ENCODE measurements at places on chromosomes 16 and 17.

DNA sequence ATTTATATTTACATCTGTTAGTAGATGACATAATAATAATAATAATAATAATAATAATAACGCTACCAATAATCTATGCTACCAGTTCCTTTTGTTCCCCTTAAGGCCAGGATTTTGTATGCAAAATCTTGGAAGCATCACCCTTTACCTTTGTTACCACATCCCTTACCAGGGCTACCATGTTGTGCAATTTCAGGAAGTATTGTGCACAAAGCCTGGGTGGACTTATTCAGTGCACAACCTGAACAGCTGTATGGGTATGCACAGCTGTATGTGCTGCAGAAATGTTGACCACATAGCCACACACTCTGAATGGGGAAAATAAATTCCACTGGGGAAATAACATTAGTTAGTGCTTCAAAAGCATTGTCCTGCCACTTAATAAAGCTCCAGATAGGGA, 19.9 kb upstream of the CALB2 start:
- DNase-seq, result no peak

- DNase-seq, result no peak
These were observed 19.0 kb downstream of the IRF8 start for GRCh38 chr16:85917959-85918358.

GRCh38 chr17:3792481-3792880, 8.5 kb downstream of the ITGAE start:
- no peak for DNase-seq

GRCh38 chr17:62935523-62935922, 30.5 kb upstream of the TANC2 start:
- DNase-seq, result no peak

DNA sequence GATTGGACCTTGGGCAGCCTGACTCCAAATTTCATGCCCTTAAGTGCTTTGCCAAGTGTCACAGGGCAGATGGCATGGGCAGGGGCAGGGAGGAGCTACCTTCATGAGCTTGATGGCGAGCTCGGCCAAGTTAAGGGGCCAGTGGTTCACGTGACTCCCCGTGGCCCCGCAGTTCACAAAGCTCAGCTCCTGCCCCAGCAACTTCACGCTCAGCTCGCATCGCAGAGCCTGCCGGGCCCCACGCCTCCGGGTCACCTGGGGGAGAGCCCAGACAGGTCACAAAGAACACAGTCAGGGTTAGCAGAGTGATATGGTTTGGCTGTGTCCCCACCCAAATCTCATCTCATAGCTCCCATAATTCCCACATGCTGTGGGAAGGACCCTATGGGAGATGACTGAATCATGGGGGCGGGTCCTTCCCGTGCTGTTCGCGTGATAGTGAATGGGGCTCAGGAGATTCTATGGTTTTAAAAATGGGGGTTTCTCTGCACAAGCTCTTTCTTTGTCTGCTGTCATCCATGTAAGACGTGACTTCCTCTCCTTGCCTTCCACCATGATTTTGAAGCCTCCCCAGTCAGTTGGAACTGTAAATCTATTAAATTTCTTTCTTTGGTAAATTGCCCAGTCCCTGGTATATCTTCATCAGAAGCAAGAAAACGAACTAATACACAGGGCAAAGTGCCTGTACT, 108.1 kb downstream of the LITAF start:
- DNase-seq, result no peak

GRCh38 chr16:80615735-80616134, 74.9 kb downstream of the DYNLRB2 start:
- no peak for DNase-seq

DNA sequence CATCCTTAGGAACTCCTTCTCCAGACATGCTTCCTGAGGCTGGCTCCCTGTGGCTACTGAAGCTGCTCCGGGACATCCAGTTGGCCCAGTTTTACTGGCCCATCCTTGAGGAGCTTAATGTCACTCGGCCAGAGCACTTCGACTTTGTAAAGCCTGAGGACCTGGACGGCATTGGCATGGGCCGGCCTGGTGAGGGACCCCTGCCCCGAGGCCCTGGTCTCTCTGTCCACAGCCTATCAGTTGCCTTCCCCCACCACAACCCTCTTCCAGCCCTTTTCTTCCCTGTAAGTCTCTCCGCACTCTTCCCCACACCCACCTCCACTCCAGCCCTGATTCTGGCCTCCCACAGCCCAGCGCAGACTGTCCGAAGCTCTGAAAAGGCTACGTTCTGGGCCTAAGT, 2.0 kb downstream of the TNK1 start:
- DNase-seq, result no peak

GRCh38 chr16:89633064-89633631, 19.7 kb downstream of the DPEP1 start:
- no peak for DNase-seq

GRCh38 chr17:511833-512251, 159.2 kb upstream of the RPH3AL start:
- DNase-seq, result no peak

DNA sequence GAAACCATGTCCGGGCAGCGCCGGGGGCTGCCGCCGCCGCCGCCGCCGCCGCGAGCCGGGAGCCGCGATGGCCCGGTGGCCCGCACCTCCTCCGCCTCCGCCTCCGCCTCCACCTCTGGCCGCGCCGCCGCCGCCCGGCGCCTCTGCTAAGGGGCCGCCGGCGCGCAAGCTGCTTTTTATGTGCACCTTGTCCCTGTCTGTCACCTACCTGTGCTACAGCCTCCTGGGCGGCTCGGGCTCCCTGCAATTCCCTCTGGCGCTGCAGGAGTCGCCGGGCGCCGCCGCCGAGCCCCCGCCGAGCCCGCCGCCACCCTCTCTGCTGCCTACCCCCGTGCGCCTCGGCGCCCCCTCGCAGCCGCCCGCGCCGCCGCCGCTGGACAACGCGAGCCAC, 587 bp downstream of the HS3ST4 start:
- DNase-seq, result no peak

DNA sequence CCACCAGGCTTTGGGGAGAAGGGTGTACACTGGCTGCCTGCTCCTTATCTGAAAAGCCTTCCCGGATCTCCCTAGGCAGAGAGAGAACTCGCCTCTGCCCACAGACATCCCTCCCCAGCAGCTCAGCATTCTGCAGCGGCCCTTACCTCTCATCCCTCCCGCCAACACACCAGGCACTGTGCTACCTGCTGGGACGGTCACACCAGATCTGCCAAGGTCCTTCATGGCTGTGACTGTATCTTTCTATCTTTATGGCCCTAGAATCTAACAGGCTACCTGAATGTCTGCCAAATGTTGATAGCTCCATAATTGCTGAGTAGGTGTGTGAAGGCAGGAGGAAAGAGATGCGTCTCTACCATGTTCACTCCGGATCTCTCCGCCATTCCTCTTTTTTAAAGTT, 7.9 kb downstream of the TSNAXIP1 start:
- DNase-seq, result no peak

GRCh38 chr17:18361837-18362697, 1.3 kb downstream of the SHMT1 start:
- DNase-seq, result no peak

DNA sequence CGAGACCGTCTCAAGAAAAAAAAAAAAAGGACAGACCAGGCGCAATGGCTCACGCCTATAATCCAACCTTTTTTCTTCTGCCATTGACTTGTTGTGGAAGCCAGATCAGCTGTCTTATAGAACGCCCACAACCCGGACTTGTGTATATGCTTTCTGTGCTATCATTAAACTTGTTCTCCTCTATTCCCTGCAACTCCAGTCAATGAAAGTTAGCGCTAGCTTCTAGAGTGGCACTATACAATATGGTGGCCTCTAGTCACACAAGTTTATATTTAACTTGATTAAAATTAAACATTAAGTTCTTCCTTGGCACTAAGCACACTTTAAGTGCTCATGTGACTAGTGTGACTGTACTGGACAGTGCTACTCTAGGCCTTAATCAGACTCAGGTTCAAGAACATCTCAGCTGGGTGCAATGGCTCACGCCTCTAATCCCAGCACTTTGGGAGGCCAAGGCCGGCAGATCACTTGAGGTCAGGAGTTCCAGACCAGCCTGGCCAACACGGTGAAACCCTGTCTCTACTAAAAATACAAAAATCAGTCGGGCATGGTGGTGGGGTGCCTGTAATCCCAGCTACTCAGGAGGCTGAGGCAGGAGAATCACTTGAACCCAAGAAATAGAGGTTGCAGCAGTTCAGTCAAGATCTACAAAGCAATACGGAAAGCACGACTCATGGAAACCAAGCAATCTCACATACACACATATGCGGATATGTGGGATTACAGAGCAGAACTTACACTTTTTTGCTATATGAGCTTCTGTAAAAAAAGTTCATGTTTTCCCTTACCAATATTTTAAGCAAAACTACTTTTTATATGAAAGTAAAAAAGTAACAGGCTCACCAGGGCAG, 18.8 kb upstream of the GLG1 start:
- no peak for DNase-seq

DNA sequence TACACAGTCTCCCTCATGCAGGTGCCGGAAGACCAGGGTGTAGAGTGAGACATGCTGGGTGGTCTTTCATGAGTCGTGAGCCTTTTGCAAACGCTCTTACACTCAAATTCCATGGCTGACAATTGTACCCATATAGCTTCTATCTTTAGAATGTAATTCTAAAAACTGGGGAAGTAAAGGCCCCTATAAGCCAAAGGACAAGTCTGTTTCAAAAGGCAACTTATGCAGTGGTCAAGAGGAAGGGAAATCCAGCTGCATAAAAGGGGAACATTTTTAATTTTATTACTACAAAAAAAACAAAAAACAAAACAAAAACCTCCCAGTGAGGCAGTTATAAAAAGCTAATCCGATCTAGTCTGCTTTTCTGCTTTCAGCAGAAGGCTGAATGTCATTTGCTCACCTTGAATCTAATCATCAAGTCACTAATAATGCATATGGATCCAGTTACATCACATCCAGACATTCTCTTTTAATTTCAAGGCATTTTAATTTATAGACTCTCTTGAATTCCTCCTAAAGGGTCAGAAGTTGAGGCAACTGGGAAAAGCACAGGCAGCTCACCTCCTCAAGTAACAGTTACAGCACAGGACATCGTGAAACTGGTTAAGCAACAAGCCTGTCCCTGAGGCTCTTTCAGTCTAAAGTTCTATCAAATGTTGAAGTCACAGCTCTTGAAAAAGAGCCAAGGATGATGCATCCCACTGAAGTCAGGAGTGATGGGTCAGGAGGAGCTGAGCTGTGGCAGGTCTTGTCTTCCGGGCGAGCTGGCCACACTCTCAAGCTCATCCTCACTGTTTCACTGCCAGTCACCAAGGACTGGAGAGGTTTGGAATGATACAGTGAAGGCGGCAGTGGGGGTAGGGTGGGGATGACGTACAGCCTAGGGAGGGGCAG, 99.7 kb downstream of the VPS53 start:
- no peak for DNase-seq

DNA sequence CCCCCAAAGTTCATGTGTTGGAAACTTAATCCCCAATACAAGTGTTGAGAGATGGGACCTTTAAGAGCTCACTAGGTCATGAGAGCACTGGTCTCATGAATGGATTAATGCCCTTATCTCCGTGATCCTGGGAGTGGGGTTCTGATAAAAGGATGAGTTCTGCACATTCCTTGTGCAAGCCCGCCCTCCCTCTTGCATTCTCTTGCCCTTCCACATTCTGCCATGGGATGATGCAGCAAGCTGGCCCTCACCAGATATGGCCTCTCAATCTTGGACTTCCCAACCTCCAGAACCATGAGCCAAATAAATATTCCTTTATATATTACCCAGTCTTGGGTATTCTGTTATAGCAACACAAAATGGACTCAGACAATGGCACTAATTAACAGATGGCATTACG, 14.1 kb downstream of the GLG1 start:
- DNase-seq, result no peak

DNA sequence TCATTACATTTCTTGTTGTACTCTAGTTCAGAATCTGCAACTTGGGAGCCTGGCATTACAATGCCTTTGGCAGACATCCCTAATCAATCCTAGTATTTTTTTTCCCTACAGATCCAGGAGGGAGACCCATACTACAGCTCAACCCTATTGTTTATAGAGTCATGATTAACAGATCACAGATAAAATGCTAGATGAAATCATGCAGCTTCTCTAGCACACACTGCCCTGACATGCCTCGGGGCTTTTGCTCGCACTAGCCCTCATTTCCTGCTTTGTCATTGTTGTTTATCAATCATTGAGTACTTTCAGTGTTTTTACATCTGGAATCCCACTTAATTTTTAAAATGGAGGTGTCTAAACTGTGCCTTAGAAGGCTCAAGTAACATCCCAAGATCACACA, 412.5 kb downstream of the CA10 start:
- DNase-seq, result no peak

DNA sequence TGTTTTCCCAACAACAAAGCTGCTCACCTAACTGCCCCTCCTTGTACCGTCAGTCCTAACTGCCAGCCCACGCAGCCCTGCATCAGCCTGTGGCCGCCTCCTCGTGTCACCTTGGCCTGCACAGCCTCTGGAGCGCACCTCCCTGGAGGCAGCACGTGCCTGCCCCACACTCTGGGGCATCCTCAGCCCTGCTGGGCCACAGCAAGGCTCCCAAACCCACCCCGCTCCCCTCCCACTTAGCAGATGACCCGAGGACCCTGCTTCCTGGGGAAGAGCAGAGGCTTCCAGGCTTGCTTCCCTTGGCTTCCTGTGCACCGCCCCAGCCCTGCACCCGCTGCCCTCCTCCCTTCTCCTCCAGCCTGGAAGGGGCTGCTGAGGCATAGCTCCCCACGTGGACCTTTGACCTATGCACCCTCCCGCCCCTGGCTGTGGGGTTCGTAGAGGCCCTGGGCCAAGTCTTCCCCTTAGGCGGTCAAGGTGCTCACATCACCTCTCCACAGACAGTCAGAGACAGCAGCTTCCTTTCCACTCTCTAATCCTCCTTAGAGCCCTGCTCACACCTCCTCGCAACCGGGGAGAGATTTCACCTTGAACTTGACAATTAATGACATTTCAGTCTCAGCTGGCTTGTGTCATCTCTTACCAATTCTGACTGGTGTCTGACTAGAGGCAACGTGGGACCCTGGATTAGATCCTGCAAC, 115.0 kb downstream of the MGAT5B start:
- DNase-seq, result no peak

- no peak for DNase-seq
These were observed 175.2 kb downstream of the CCDC182 start for GRCh38 chr17:57569853-57570252.

GRCh38 chr16:53045341-53046220, 7.1 kb downstream of the CHD9NB start:
- no peak for DNase-seq

- DNase-seq, result no peak
These were observed 59.9 kb downstream of the SEC14L1 start for GRCh38 chr17:77200711-77201110.

GRCh38 chr17:70774339-70775117, 605.2 kb downstream of the KCNJ2 start:
- DNase-seq, result no peak

- no peak for DNase-seq
These were observed 58.7 kb downstream of the PITPNC1 start for GRCh38 chr17:67435786-67436185.
